ENCODE measurements at places on chromosomes 7 and 10. TPM values are rescaled to one million over a fixed set of nuclear protein-coding genes. Genes with fewer than 3 reads are reported as not detected.

The C7orf33 gene
- not detected for total RNA-seq

The FAM25G gene
- not detected for total RNA-seq

The HMX2 gene
- total RNA-seq, result not detected

The GNGT1 gene
- total RNA-seq, result not detected

The GIMAP6 gene
- 136 TPM for total RNA-seq

The NPC1L1 gene
- total RNA-seq, result not detected

The FMC1 gene
- total RNA-seq, result 9.7 TPM

The PKD2L1 gene
- total RNA-seq, result not detected

The UBTD1 gene
- total RNA-seq, result 41.0 TPM
